ENCODE measurements at places on chromosomes 3 and 15. TPM values are rescaled to one million over a fixed set of nuclear protein-coding genes. Genes with fewer than 3 reads are reported as not detected.

GRCh38 chr3:107323723-107324122 lies 53.5 kb upstream of the CCDC54 start:
- DNase-seq, result no peak

The SLC35G2 gene
- polyA plus RNA-seq, result 5.1 TPM

DNA sequence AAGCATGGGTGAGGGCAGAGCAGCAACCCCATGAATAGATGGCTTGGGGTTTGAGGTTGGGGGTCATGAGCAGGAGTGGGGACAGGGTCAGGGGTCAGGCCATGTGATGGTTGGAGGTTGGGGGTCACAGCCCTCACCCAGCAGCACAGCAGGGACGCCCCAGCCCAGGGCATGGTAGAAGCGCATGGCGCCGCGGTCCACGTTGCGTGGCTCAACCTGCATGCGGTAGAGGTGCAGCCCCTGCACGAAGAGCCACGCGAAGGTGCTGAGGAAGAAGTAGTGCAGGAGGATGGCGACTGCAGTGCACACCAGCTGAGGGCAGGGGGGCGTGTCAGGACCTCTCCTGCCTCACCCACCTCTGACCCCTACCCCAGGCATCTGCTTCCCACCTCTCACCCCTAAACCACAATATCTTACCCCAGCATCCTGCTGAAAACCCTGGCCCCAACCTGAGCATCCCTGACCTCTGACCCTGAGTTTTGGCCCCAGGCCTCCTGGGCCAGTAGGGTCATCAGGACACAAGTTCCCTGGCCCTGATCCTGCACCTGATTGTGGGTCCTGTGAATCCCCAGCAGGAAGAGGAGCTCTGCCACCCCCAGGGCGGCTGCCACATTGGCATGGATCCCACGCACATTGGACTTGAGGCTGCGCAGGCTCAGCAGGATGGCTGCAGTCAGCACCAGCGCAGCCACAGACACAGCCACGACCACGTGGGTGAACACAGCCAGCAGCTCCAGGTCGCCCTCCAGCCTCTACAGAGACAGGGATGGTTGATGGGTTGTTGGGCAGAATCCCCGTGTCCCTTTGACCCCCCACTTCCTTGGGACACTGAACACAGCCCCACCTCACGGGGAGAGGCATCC lies 9.9 kb upstream of the SLC26A6 start:
- DNase-seq, result no peak

GRCh38 chr15:67177752-67178151 lies 76.7 kb downstream of the AAGAB start:
- no peak for DNase-seq

The FAM219B gene
- polyA plus RNA-seq, result 60.9 TPM

DNA sequence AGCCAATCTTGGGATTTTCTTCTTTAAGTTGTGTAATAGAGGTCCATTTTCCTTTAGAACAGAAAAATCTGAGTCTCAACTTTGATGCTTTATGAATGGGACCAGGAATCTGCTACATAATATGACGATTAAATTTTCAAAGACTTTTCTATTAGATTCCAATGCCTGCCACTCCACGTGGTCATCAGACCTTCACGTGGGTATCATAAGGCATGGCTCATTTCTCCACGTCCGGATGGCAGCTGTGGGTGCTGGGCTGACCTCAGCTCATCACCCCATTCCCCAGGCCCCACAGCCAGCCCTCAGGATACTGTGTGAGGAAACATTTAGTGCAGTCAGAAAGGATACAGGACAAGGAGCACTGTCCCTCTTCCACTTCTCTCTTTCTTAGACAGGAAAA lies 159.7 kb downstream of the SEMA6D start:
- no peak for DNase-seq
